ENCODE measurements at places on chromosomes 5 and 9. TPM values are rescaled to one million over a fixed set of nuclear protein-coding genes. Genes with fewer than 3 reads are reported as not detected.

GRCh38 chr5:39055027-39055767, 19.0 kb downstream of the RICTOR start:
- H3K27ac ChIP-seq: no peak overlapping the region
- H3K4me1 ChIP-seq: no peaks in the 10 kb centered on the region
- DNase-seq: no peak
- H3K27me3 ChIP-seq: no peaks in the 10 kb centered on the region
- no peak overlapping the region for H3K4me3 ChIP-seq
- H3K36me3 ChIP-seq: no peaks in the 10 kb centered on the region

The CCDC183 gene
- total RNA-seq: 17.7 TPM

The NFIB gene
- 27.3 TPM for total RNA-seq

The RNF224 gene
- 1.4 TPM for total RNA-seq

DNA sequence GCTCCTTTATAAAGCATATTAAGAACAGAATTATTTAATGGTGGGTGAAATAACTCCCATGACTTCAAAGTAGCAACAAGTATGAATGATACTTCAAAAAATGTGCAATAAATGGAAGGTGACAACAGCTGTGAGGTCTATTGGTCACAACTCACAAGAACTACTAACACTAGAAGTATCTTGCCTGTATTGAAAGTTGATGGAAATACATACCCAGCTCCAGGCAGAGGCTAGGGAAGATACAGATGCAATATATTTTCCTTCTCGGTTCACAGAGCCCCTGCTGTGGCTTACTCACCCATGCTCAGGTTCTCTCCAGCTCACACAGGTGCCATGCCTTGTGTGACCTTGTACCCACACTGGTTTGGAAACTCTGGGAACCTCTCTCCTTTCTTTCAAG, 133.8 kb downstream of the LIFR start:
- H3K4me1 ChIP-seq: no peaks in the 10 kb centered on the region
- no peak overlapping the region for H3K4me3 ChIP-seq
- no peaks in the 10 kb centered on the region for H3K36me3 ChIP-seq
- no peaks in the 10 kb centered on the region for H3K27me3 ChIP-seq
- no peak for DNase-seq
- H3K27ac ChIP-seq: no peak overlapping the region

GRCh38 chr5:75192804-75193203, 43.9 kb downstream of the ANKRD31 start:
- H3K27ac ChIP-seq: no peak overlapping the region
- no peaks in the 10 kb centered on the region for H3K4me1 ChIP-seq
- H3K36me3 ChIP-seq: no peaks in the 10 kb centered on the region
- H3K27me3 ChIP-seq: no peaks in the 10 kb centered on the region
- H3K4me3 ChIP-seq: no peak overlapping the region
- DNase-seq: no peak

The IL5 gene
- total RNA-seq: not detected

The SYNPO gene
- 8.4 TPM for total RNA-seq

- no peaks in the 10 kb centered on the region for H3K4me1 ChIP-seq
- H3K27ac ChIP-seq: no peak overlapping the region
- H3K4me3 ChIP-seq: no peak overlapping the region
- H3K36me3 ChIP-seq: no peaks in the 10 kb centered on the region
- no peaks in the 10 kb centered on the region for H3K27me3 ChIP-seq
Observed at GRCh38 chr5:39650008-39650762, 225.4 kb upstream of the DAB2 start.

The MAMDC2 gene
- 1.7 TPM for total RNA-seq

The TYRP1 gene
- total RNA-seq: 6.5 TPM

DNA sequence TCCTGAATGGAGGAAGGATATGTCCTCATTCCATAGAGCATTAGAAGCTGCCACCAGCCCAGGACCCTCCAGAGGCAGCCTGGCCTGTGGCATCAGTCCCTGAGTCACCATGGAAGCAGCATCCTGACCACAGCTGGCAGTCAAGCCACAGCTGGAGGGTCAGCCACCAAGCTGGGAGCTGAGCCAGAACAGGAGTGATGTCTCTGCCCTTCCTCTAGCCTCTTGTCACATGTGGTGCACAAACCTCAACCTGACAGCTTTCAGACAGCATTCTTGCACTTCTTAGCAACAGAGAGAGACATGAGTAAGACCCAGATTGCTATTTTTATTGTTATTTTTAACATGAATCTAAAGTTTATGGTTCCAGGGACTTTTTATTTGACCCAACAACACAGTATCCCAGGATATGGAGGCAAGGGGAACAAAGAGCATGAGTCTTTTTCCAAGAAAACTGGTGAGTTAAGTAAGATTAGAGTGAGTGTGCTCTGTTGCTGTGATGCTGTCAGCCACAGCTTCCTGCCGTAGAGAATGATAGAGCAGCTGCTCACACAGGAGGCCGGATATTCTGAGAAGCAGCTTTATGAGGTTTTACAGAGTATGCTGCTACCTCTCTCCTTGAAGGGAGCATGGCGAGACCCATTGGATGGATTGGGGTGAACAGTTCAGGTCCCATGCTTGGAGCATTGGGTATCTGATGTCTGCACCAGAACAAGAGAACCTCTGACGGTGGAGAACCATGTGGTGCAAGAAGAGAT, 13.0 kb upstream of the CYFIP2 start:
- no peaks in the 10 kb centered on the region for H3K27me3 ChIP-seq
- H3K36me3 ChIP-seq: no peaks in the 10 kb centered on the region
- DNase-seq: no peak
- H3K4me3 ChIP-seq: no peak overlapping the region
- H3K4me1 ChIP-seq: no peaks in the 10 kb centered on the region
- H3K27ac ChIP-seq: no peak overlapping the region

The PCDHB5 gene
- 7.0 TPM for total RNA-seq

- peak overlapping the region; percentile 73 for H3K4me3 ChIP-seq
- H3K4me1 ChIP-seq: no peaks in the 10 kb centered on the region
- H3K27me3 ChIP-seq: no peaks in the 10 kb centered on the region
Observed at GRCh38 chr9:98256756-98257155, 1.3 kb upstream of the TBC1D2 start.

DNA sequence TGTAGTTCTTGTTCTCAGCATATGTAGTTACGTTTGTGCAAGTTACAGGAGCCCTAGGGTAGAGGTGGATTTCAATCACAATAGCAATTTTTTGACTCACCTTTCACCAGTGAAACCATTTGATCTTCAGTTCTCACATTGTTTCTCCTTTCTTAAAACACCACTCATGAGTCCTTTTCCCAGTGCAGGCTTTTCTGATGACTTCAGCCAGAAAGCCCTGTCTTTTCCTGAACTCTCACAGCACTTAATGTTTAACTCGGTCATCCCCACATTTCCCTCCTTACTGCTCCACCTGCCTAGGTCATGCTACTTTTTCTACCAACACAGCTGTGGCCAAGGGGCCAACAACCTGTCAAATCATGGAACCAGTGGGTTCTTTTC, 37.9 kb downstream of the ARHGEF28 start:
- H3K27ac ChIP-seq: peak overlapping the region; percentile 21
- H3K27me3 ChIP-seq: no peaks in the 10 kb centered on the region
- no peaks in the 10 kb centered on the region for H3K36me3 ChIP-seq
- H3K4me3 ChIP-seq: no peak overlapping the region
- no peak for DNase-seq
- no peaks in the 10 kb centered on the region for H3K4me1 ChIP-seq

Data from hepatocyte (in vitro differentiated cells).